ENCODE measurements at places on chromosomes 12 and 14.

GRCh38 chr14:38108681-38109080 is 99.0 kb upstream of the SSTR1 start:
- no peak for DNase-seq

GRCh38 chr12:32834122-32834521 is 62.5 kb downstream of the PKP2 start:
- DNase-seq: no peak

GRCh38 chr12:108478611-108479206 is 36.4 kb upstream of the FICD start:
- no peak for DNase-seq

- no peak for DNase-seq
Measured at GRCh38 chr14:48536318-48536717, 860.9 kb upstream of the MDGA2 start.
